ENCODE measurements at places on chromosomes 6 and 20. TPM values are rescaled to one million over a fixed set of nuclear protein-coding genes. Genes with fewer than 3 reads are reported as not detected.

CGA gene
- not detected for total RNA-seq

ADA gene
- total RNA-seq = 14.5 TPM

MMP24 gene
- total RNA-seq = 0.27 TPM

CD40 gene
- total RNA-seq = 19.2 TPM

SNX21 gene
- 19.8 TPM for total RNA-seq

RNF182 gene
- 0.40 TPM for total RNA-seq

SNPH gene
- 4.8 TPM for total RNA-seq

RIPOR3 gene
- total RNA-seq = not detected

SAMD5 gene
- 3.6 TPM for total RNA-seq

HMGN3 gene
- total RNA-seq = 72.7 TPM

RPL10A gene
- total RNA-seq = 1,523 TPM

TAAR6 gene
- not detected for total RNA-seq

FNDC11 gene
- 0.40 TPM for total RNA-seq

TGM3 gene
- total RNA-seq = not detected

TRIM10 gene
- not detected for total RNA-seq

STX11 gene
- 11.3 TPM for total RNA-seq

HCRTR2 gene
- total RNA-seq = not detected

RPL7L1 gene
- total RNA-seq = 227 TPM

HLA-DRB5 gene
- total RNA-seq = not detected

HLA-DQB1 gene
- total RNA-seq = not detected

XKR7 gene
- not detected for total RNA-seq

ENPP4 gene
- total RNA-seq = 17.0 TPM

FERMT1 gene
- total RNA-seq = 6.5 TPM

TXLNB gene
- 0.22 TPM for total RNA-seq

SPEF1 gene
- 0.13 TPM for total RNA-seq

LY6G5C gene
- total RNA-seq = 1.3 TPM

SRMS gene
- not detected for total RNA-seq

TMEM63B gene
- total RNA-seq = 23.5 TPM

NEU1 gene
- total RNA-seq = 43.5 TPM

PRDM13 gene
- total RNA-seq = not detected

ADAM33 gene
- total RNA-seq = not detected

FLRT3 gene
- total RNA-seq = 0.14 TPM

SLC17A3 gene
- total RNA-seq = not detected

SPDEF gene
- under 0.01 TPM for total RNA-seq

GPR6 gene
- total RNA-seq = not detected

BPHL gene
- total RNA-seq = 13.9 TPM

PLN gene
- total RNA-seq = not detected

MOXD1 gene
- total RNA-seq = 0.07 TPM

C6orf132 gene
- not detected for total RNA-seq

SHLD1 gene
- 3.9 TPM for total RNA-seq

OR12D3 gene
- total RNA-seq = not detected

BMP6 gene
- 203 TPM for total RNA-seq

SIRPD gene
- total RNA-seq = not detected

HSPA12B gene
- 23.8 TPM for total RNA-seq

WFDC10B gene
- not detected for total RNA-seq

TRIM38 gene
- total RNA-seq = 12.3 TPM

SLC25A27 gene
- total RNA-seq = 4.2 TPM

GSTA1 gene
- total RNA-seq = not detected

MRPL18 gene
- total RNA-seq = 94.5 TPM

SEMG2 gene
- not detected for total RNA-seq

EPM2A gene
- 5.0 TPM for total RNA-seq

HLA-DOA gene
- under 0.01 TPM for total RNA-seq

SEMG1 gene
- not detected for total RNA-seq

EDN3 gene
- total RNA-seq = not detected

OR10C1 gene
- not detected for total RNA-seq

CRIP3 gene
- total RNA-seq = not detected

SLC32A1 gene
- total RNA-seq = not detected

GABRR2 gene
- total RNA-seq = 0.27 TPM

BMP5 gene
- 1.7 TPM for total RNA-seq
